ENCODE measurements at places on chromosomes 6 and 20.

DNA sequence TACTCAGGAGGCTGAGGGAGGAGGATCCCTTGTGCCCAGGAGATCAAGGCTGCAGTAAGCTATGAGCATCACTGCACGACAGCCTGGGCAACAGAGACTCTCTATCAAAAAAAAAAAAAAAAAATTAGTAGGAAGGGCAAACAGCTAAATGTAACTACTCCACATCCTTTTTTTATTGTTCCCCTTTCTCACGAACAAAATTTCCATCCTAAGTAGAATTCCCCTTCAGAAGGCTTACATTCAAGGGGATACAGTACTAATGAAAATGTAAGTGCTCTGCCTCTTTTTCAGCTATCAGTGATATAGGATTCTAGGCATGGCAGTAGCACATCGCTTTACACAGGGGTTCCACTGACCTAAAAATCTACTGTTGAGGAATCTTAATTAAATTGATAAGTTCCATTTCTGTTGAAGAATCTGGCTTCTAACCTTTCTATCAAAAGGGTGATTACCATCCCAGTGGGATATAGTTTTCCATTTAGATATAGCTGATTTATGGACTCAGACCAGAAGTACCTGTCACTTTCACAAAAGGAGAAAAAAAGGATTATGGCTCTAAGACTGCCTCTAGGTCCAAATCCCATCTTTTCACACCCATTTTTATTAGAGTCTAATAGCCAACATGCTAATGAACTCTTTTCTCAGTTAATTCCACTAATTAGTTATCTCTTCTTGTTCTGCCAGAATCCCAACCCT lies 2.6 kb downstream of the B4GALT5 start:
- DNase-seq: no peak

- no peak for DNase-seq
Measured at GRCh38 chr6:50147371-50147770, 97.6 kb upstream of the DEFB112 start.

GRCh38 chr6:11120271-11121005 lies 8.9 kb upstream of the ERVFRD-1 start:
- no peak for DNase-seq

GRCh38 chr6:158233214-158233795 lies 65.2 kb downstream of the GTF2H5 start:
- no peak for DNase-seq

- no peak for DNase-seq
Measured at GRCh38 chr20:63542031-63542559, 4.9 kb upstream of the PTK6 start.

DNA sequence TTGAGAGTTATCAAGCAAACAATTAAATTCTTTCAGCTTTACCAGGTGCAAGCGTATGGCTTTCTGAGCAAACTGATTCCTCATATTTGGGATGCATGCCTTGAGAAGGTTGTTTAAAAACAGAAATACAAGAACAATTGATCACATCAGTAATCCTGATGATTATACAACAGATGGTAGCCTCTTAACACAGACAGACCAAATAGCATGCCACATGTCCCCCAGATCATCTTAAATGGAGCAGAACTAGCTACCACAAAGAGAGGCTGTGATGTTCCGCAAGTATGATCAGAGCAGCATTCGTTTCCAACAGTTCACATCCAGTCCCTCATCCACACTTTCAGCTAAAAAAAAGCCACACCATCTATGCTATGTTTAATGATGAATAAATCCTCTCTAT lies 246.2 kb upstream of the NRSN1 start:
- no peak for DNase-seq

DNA sequence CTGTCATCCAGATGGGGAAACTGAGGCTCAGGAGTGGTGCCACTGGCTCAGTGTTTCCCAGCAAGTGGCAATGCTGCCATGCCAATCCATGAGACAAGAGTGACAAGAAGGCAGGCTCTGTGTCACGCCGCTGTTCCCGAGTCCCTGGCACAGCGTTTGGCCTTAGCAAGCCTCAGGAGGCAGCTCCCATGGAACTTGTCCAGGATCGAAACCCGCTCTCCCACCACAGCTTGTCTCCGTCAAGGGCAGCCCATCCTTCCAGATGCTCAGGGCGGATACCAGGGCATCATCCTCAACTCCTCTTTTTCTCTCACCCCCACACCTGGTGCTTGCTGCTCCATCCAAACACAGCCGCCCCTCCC lies 110.6 kb upstream of the PTPN1 start:
- no peak for DNase-seq

DNA sequence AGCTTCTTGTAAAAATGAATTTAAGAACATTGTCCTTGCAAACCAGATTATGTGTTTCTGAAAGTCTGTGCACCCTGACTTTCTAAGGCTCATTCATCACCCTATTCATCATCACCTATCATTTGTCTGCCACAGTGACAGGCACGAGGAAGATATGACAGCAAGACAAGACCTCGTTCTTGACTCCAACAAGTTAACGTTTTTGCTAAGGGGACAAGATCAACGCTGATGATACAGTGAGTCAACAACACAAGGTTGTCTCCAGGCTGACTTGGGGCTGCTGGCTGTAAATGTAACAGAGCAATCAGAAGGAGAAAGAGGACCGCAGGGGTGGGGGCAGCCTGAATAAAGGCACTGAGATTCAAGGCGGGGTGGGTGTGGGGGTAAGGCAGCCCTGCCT lies 94.2 kb downstream of the FOXC1 start:
- no peak for DNase-seq

- DNase-seq: no peak
Measured at GRCh38 chr6:134516582-134516981, 198.7 kb upstream of the SGK1 start.

DNA sequence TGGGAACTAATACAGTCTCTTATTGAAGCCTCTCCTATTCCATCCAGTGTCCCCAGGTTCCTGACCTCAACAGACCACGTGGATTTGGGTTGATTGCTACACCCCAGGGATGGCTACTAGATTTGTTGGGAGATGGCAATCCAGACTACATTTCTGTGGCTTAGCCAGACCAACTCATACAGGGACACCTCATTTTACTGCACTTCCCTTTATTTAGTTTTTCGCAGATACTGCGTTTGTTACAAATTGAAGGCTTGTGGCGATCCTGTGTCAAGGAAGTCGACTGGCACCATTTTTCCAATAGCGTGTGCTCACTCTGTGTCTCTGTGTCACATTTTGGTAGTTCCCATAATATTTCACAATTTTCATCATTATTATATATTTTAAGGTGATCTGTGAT lies 10.3 kb upstream of the MTRF1L start:
- no peak for DNase-seq

DNA sequence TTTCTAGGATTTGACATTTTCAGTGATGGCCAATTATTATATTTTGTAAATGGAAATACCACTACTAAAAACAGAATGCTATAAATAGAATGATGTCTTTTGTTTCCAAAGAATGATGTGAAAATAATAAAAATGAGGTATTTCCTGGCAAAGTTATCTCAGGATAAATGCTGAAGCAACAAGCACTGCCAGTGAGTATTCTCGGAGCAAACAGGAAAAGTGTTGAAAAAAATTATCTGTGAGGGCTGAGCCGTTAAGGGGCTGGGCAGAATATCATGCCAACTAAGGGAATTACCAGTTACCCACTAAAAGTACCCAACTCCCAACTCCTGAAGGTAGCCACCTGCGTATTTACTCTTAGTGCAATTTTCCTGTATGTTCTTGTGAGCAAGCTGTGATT lies 23.6 kb upstream of the SCAF8 start:
- DNase-seq: no peak

- no peak for DNase-seq
Measured at GRCh38 chr6:5339786-5340185, 78.5 kb downstream of the FARS2 start.

DNA sequence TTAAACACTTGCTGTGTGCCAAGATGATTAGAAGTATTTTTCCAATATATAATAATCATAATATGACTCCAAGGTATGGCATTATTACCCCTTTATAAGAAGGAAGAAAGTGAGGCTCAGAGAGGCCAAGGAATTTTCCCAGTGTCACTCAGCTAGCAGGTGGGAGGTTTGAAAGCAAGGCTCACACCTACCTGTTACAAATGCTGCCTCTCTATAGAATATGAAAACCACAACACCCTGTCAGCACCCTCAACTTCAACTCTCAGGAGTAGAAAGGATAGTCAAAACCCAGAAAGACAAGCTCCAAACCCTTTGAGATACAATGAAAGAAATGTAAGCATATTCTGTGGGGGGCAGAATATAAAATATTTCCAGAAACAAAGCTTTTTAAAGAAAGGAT lies 76.7 kb downstream of the LAMP5 start:
- no peak for DNase-seq

DNA sequence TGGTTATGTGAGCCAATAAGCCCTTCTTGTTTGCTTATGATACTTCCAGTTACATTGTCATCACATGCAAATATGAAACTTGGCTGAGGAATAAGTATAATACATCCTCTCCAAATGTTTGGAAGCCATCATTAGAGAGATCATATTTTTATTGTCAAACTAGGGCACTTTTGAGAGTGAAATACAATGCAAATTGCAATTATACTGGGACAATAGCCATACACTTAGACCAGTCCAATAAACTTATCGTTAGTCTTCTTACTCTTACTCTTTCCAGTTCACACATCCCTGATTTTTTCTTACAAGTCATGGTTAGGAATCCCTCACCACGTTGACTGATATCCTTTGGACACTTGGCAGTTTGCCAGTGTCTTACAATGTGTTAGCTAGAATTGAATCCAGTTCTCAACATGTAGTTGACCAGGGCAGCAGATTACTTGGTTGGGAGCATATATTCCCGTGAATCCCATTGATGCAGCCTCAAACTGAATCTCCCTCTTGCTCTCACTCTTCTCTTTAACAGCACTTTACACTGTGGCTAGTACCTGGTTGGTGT lies 519.7 kb upstream of the ID4 start:
- no peak for DNase-seq

- DNase-seq: no peak
Measured at GRCh38 chr6:7604003-7604402, 14.0 kb downstream of the SNRNP48 start.

DNA sequence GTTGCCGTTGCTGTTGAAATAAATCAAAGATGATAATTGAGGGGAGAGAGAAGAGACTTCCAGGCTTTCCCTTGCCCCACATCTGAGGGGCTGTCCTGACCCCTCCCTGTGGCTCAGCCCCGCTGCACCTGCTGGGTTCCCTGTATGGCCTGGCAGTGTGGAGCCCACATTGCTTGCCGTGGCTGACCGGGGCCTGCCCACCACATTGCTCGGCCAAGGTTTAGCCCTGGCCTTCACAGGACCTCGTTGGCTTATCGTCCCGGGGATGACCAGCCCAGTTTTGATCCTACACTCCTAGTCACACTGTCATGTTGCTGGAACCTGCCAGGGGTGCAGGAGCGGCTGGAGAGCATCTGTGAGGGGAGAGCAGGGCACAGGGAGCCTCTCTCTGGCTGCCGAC lies 102.4 kb downstream of the CDH4 start:
- DNase-seq: no peak

DNA sequence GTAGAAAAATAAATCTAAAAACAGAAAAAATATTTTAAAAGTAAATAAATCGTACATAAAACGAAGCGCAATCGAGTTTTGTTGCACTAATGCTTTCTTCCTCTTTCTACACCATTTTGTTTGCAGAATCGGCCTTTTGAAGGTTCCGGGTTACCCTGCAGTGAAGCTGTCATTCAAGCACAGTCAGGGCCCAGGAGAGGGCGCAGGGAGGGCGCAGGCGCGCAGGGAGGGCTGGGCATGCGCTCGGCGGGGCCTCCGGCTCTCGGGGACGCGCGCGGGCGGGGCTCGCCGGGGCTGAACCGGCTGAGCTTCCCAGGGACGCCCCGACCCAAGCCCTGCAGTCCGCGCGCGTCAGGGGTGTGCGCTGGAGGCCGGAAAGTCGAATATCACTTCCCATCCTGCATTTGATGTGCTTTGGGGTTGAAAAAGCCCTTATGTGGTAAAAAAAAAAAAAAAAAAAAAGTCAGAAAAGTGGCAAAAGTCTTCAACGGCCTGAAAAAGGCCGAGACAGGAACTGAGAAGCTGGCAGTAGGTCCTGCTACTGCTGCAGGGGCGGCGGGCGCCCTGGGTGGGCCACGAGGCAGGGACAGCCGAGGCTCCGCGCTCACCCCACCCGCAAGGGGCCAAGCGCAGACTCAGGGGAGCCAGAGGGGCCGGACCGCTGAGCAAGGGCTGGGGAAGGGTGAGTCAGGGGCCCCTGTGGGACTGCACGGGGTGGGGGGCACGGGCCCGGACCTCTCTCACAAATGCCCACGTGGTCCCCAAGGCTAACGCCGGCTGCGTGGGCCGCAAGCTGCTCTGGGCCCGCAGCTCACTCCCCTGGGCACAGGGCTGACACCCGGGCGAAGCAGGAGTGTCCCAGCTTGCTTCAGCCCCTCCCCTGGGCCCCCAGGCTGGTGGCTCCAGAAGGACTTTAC lies 40.5 kb downstream of the THBS2 start:
- peak; percentile 73 for DNase-seq

GRCh38 chr6:158500016-158500735 lies 59.7 kb upstream of the TMEM181 start:
- no peak for DNase-seq

GRCh38 chr6:157557559-157557958 lies 176.6 kb downstream of the ZDHHC14 start:
- DNase-seq: no peak

DNA sequence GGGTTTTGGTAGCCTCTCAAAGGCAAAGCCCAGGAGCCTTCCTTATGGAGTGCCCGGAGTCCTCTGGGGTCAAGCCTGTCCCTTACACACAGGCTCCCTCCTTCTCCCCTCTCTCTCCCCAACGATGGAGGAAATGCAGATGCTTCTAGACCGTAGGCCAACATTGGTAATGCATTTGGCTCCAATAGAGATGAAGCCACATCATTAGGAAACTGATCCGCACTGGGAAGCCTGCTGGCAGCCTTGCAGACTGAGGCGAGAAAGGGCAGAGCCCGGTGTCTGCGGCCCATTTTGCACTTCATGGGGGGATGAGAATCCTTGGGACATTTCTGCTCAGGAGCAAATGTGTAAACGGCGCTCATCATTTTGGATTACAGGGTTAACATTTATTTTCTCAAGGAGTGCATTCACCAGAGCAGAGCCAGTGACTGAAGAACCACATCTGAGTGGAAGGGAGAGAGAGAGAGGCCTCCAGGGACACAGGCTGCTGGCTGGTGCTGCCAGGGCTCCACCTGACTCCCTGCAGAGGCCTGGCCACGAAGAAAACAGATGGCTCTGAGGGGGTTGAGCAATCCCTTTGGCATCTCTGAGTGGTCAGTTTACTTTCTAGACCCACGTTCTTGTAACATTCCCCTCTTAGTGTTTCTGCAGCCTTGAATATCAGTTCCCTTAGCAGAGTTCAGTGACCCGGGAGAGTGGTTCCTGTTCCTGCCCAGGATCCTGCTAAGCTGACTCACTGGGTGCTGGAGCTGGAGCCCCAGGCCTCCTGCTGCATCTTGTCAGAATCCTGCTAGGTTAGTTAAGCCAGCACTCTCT lies 4.4 kb upstream of the CST3 start:
- DNase-seq: no peak

Data from HCT116 (cell line).